ENCODE measurements at places on chromosomes 7 and 10.

GRCh38 chr7:111104710-111105109 lies 13.8 kb downstream of the LRRN3 start:
- H3K36me3 ChIP-seq, result peaks cover 87% of the 10 kb centered on the region
- peak overlapping the region; percentile 6 for H3K4me3 ChIP-seq
- H3K4me1 ChIP-seq, result peaks cover 80% of the 10 kb centered on the region
- H3K27ac ChIP-seq, result no peak overlapping the region
- no peaks in the 10 kb centered on the region for H3K27me3 ChIP-seq

DNA sequence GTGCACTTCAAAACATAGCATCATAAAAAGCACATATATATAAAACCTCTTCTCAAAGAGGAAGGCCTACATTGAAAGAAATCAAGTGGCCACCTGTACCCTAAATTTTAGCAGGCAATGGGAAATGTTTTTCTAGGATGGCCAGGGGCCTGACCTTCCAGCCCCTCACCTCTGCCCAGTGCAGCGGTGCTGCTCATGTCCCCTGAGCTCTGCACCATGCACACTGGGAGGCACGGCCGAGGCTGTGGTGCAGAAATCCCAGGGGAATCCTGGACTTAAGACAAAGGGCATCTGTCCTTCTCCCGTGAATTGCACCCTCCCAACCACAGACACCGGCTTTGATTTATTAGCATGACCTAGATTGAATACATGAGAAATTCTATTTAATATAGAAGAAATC lies 551.4 kb downstream of the GLRX3 start:
- no peaks in the 10 kb centered on the region for H3K27me3 ChIP-seq
- H3K36me3 ChIP-seq, result no peaks in the 10 kb centered on the region
- no peak overlapping the region for H3K4me3 ChIP-seq
- H3K27ac ChIP-seq, result no peak overlapping the region
- no peaks in the 10 kb centered on the region for H3K4me1 ChIP-seq
- no peak for DNase-seq

- no peak overlapping the region for H3K4me3 ChIP-seq
- no peaks in the 10 kb centered on the region for H3K4me1 ChIP-seq
- H3K27me3 ChIP-seq, result no peaks in the 10 kb centered on the region
- H3K36me3 ChIP-seq, result no peaks in the 10 kb centered on the region
Observed at GRCh38 chr7:83870515-83870914, 221.6 kb upstream of the SEMA3E start.

DNA sequence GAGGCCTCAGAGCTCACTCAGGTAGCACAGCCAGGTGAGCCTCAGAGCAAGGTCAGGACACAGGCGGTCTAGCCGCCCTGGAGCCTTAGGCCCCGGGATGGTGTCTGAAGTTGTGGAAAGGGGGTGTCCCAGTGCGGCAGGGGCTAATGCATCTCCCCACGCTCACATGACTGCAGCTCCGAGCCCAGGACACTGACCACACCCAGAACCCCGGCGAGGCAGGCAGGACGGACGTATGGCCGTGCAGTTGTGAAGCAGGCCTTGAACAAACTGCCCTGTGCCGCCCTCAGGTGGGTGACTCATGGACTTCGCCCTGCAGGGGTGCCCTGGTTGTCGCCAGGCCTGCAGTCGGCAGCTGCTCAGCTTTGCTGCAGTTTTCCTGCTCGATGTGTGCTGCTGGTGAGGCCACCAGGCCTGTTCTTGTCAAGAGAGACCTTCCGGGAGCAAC lies 5.0 kb upstream of the PRKAR1B start:
- no peak for DNase-seq
- peaks cover 23% of the 10 kb centered on the region for H3K36me3 ChIP-seq
- peaks cover 16% of the 10 kb centered on the region for H3K4me1 ChIP-seq
- H3K27ac ChIP-seq, result no peak overlapping the region

- H3K27me3 ChIP-seq, result no peaks in the 10 kb centered on the region
- H3K4me1 ChIP-seq, result no peaks in the 10 kb centered on the region
- no peaks in the 10 kb centered on the region for H3K36me3 ChIP-seq
- no peak overlapping the region for H3K27ac ChIP-seq
- H3K4me3 ChIP-seq, result no peak overlapping the region
- no peak for DNase-seq
Observed at GRCh38 chr7:133668296-133669060, 415.6 kb downstream of the EXOC4 start.

DNA sequence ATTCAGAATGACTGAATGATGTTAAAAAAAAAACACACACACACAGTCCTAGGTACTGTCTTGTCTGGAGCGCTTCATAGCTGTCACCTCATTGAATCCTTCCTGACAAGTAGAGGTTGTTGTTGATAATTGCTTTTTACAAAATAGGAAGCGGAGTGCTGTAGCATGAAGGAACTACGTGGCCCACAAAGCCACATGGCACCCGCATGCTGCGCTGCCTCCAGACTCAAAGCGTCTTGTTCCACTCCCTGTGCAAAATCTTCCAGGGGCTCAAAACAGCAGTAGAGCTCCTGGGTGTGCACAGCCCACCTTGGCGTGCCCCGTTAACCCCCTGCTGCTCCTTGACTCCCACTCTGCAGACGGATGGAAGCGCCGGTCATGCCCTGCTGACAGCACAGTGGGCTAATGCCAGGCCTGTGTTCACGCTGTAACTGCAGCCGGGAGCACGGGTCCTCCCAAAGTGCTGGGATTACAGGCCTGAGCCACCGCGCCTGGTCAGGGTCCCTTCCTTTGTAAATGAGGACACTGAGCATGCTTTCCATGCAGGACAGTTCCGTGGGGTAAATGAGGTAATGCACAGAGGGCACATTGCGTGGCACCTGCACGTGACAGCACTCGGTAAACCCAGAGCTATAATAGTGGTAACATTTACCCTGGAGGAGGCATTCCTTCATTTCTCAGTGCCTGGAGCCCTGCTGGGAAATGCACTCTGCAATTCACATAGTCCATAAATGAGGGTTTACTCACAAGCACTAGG lies 91.1 kb upstream of the GNA12 start:
- peaks cover 73% of the 10 kb centered on the region for H3K36me3 ChIP-seq
- H3K27me3 ChIP-seq, result no peaks in the 10 kb centered on the region
- DNase-seq, result no peak

DNA sequence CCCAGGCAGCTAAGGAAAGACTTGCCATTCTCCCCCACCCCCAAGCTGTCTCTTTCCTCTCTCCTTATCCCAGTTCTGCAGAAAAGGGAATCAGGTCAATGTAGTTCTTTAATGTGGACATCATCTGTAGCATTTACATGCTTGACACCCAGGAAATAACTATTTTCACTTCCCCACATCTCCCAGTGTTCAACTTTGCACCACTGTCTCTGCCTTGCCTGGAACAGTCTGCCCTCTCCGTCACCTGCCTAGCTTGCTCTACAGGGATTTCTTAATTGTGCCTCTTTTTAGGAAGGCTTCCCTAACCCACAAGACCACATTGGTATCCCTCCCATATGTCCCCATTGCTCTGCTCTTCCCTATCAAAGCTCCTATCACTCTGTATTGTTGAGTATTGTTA lies 45.9 kb upstream of the TOMM7 start:
- peaks cover 6% of the 10 kb centered on the region for H3K36me3 ChIP-seq
- DNase-seq, result no peak
- no peaks in the 10 kb centered on the region for H3K27me3 ChIP-seq
- peaks cover 12% of the 10 kb centered on the region for H3K4me1 ChIP-seq

GRCh38 chr10:9102026-9102425 lies 1047.5 kb downstream of the GATA3 start:
- no peaks in the 10 kb centered on the region for H3K27me3 ChIP-seq
- no peak overlapping the region for H3K4me3 ChIP-seq
- H3K36me3 ChIP-seq, result no peaks in the 10 kb centered on the region
- no peak overlapping the region for H3K27ac ChIP-seq
- peaks cover 10% of the 10 kb centered on the region for H3K4me1 ChIP-seq

Data from activated CD8-positive, alpha-beta T cell treated with anti-CD3 and anti-CD28 coated beads, Interleukin-2, amount 10 ng/mL, durations not matched to agents 7 days and 5 days (primary cell).